Heart left ventricle (tissue), 16 donors: ENCODE measurements at places on chromosomes 2 and 18.

DNA sequence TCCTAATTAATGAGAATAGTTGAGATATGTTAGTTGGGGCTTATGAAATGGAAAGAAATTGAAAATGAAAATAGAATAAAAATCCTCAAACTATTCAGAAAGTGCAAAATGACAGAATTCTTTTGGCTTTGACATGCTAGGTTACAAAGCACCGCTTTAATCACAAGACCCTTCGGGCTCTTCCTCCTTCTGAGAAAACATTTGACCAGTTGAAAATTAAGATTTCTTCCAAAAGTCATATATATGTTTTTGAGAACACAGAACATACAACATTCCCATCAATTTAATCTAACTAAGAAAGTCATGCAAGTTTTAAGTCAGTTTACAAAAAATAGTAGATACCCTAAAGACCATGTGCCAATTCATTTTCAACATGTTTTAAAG, 2.2 kb upstream of the SLC40A1 start:
- no peak for DNase-seq

GRCh38 chr2:487186-488079, 189.8 kb downstream of the TMEM18 start:
- DNase-seq = no peak

GRCh38 chr2:181782660-181783059, 102.3 kb upstream of the NEUROD1 start:
- no peak for DNase-seq

GRCh38 chr2:2575870-2576386, 244.9 kb upstream of the MYT1L start:
- DNase-seq = no peak

DNA sequence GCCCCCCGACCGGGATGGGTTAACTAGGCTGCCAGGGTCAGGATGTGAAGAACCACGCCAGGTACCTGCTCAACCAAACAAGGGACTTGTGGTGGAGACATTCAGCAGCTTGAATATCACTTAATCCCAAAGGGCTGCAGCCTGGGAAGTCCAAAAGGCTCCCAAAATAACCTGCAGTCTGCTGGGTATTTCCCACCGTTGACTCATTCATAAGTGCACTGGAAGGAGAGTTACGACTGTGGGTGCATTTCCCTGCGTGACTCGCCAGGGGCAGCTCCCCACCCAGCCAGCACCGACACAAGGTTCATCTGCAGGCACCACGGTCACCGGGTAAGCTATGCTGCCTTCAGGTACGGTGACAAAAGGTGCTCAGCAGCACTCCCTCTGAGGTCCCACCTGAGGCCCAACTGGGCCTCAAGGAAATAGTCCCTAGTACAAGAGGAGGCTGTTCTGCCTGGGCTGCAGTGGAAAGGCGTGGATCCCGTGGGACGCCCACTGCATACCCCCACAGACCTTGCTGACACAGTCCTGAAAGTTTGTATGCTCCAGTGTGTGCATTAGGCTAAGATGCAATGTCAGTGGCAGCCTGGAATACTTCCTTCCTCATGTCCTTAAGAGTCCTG, 86.5 kb downstream of the UXS1 start:
- DNase-seq = no peak
